ENCODE measurements at places on chromosomes 2 and 18. TPM values are rescaled to one million over a fixed set of nuclear protein-coding genes. Genes with fewer than 3 reads are reported as not detected.

NYAP2 gene
- not detected for total RNA-seq

CFAP65 gene
- total RNA-seq: not detected

ALPG gene
- total RNA-seq: 0.05 TPM

CPSF3 gene
- 99.6 TPM for total RNA-seq

CROCC2 gene
- not detected for total RNA-seq

RNU2-63P gene
- not detected for total RNA-seq
